ENCODE measurements at places on chromosomes 6 and 20.

DNA sequence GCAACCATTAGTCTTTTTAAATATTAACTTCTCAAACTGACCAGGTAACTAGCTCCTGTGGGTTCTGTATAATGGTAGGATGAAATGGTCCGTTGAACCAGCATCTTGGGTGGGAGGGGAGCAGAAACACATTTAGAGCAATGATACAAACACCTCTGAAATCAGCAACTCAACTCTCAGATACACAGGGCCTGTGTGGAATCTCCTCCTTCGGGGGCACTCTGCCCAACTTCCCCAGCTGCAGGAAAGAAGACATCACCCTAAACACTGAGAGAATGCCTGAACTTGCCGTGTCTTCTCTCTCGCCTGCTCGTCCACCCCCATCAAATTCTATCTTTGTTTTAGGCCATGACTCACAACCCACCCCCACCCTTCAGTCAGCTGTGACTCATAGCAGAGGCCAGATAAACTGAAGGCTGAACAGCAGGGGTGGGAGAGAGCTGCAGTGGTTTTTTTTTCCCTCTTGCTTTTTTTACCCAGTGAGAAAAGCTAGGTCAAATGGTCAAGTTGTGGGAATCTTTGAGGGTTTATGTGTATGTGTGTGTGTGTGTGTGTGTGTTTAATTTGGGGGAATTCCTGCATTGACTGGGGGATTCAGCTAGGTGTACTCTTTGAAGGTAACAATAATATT, 593.4 kb upstream of the JAG1 start:
- no peak for DNase-seq

DNA sequence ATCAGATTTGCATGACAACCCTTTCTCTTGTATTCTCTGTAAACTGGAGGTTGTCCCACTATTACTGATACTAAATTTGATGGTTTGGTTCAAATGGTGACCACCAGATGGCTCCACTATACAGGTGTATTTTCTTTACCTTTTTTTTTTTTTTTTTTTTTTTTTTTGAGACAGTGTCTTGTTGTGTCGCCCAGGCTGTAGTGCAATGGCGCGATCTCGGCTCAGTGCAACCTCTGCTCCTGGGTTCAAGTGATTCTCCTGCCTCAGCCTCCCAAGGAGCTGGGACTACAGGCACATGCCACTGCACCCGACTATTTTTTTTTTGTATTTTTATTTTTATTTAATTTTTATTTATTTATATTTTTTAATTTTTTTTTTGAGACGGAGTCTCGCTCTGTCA, 6.6 kb upstream of the WTAP start:
- DNase-seq, result no peak

DNA sequence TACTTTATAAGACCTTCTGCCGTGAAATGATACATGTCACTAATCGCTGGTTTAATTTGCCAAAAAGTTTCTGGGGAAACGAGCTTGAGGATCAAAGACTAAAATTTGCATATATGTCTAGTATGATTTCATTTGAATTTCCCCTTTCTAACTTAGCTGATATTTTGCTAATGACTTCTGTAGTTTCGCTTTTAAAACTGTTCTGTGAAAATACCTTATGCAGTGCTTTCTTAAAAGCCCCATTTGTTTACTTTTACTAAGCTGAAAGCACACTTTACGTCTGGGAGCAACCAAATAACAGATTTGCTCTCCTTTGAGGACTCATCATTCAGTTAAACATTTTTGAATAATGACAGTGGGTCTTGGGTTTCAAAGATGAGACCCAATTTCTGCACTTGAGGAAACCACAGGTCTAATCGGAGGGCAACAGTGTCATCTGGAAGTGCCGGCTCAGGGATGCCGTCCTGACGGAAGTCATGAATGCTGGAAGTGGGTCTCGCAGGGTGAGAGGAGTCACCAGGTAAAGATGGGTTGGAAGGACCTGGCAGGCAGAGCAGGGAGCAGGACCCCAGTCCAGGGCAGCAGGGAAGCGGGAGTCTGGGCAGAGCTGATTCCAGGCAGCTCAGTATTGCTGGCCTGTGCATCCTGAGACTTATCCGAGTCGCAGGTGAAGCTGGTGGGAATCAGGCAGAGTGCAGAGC, 33.2 kb downstream of the PLEKHG1 start:
- DNase-seq, result no peak

GRCh38 chr20:15496501-15497039, 1076.7 kb downstream of the KIF16B start:
- no peak for DNase-seq

DNA sequence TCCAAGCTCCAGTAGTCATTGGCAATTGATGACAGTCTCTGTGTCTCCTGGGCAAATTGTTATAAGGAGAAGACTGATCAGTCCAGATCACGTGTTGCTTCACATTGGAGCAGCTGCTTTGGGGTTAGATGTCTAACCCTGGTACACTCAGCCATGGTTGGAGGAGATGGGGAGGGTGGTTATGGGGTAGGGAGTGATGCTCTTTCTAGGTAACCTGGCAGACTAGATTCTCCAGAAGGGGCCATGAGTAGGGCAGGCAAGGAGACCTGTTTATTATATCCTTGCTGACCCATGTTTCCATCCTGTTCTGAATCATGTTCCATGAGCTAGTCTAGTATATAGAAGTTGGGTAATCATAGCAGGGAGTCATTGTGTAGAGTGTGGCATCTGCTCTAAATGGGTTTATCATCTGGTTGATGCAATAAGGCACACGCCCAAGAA, 50.8 kb upstream of the BACH2 start:
- DNase-seq, result no peak

- DNase-seq, result no peak
These were observed 4.6 kb downstream of the MEA1 start for GRCh38 chr6:43009124-43009523.

- DNase-seq, result no peak
These were observed 16.9 kb upstream of the SRSF3 start for GRCh38 chr6:36577301-36577700.

GRCh38 chr6:14454473-14454775, 336.9 kb downstream of the CD83 start:
- no peak for DNase-seq

DNA sequence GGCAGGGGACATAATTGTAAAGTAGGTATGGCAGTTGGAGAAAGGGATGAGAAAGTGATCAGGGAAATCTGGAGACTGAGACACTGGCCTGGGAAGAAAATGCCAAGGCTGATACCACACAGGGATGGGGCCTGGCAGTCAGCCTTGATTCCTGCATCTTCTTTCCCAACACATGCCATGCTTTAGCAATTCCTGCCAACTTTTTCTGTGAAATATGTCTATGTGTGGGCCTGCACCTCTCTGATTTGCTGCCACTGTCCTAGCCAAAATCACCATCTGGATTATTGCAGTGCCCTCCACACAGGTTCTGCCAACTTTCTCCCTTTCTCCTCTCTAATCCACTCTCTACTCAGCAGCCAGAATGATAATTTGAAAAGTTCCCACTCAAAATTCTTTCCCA, 759.8 kb upstream of the CITED2 start:
- DNase-seq, result no peak

- DNase-seq, result no peak
These were observed 76.0 kb downstream of the RSPH3 start for GRCh38 chr6:158923805-158924498.

DNA sequence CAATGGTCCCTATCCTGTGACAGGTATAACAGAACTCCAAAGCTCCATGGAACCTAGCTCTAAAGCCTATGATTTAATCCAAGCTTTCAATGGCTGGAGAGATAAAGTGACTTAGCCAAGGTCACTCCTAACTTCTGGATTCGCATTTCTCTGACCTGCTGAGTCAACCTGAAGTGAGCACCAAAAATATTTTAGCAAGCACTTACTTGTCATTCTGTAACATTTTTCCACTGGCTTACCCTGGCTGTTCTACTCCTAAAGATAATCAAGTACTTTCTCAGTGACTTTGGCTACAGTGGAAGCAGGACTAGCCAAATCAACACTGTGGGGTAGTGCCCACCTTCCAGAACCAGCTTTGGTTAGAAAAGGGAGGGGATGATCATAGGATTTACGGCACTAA, 188.3 kb downstream of the OGFRL1 start:
- no peak for DNase-seq

DNA sequence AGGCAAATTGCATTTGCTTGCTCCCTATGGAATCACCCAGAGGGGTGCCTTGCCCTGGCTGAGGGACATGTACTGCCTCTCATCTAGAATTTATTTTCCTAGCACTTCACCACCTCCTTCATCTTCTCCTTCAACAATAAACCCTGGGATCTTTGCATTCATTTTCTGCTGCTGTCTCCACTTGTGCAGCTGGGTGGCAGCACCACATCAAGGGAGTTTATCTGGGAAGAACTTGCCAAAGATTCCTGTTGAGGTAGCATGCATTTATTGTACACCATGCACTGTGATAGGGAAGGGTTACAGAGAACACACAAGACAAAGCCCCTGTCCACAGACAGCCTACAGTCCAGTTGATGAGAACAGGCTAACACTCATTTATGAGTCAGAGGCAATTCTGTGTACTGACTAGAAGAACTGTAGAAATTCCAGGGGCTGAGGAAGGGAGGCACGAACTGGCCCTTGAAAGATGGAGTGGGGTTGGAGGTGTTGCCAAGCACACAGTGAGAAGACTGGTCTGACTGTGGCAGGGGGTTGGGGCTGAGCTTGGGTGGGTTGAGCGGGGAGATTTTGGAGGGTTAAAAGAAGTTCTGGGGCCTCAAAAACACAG, 17.5 kb downstream of the C20orf173 start:
- DNase-seq, result peak; percentile 57

DNA sequence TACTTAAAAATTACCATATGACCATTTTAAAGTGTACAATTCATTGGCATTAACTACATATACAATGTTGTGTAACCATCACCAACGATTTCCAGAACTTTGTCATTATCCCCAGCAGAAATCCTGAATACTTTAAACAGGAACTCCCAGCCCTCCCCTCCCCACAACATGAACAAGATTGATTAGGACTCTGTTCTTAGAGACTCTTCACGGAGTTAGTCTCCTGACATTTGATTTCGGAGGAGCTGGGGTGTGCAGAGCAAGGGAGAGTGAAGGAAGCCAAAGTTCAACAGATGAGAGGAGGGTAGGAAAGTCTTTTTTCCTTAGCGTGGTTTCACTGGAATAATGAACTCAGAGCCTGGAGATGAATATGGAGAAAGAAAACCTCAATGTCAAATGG, 17.2 kb upstream of the QKI start:
- DNase-seq, result no peak

DNA sequence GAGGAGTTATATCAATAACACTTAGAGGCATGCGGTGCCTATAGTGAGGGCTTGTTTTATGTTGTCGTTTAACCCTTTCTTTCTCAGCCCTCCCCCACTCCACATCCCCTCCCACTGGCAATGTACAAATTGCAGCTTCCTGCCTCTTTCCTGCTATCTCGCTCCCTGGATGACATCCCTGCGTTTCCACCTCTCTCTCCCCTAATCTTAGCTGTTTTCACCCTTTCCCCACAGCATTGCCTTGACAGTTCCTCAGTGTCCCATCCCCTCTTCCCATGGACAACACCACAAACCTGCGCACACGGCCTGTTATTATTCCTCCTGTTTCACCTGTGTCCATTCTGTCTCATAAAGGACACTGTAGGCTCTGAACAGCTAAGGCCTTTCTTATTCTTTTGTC, 34.5 kb downstream of the MYB start:
- DNase-seq, result no peak

GRCh38 chr6:151974061-151974617, 166.7 kb downstream of the ESR1 start:
- no peak for DNase-seq

- no peak for DNase-seq
These were observed 29.2 kb downstream of the B4GALT5 start for GRCh38 chr20:49684335-49684997.

- DNase-seq, result no peak
These were observed 1.7 kb downstream of the UBE2V1 start for GRCh38 chr20:50111120-50111828.

DNA sequence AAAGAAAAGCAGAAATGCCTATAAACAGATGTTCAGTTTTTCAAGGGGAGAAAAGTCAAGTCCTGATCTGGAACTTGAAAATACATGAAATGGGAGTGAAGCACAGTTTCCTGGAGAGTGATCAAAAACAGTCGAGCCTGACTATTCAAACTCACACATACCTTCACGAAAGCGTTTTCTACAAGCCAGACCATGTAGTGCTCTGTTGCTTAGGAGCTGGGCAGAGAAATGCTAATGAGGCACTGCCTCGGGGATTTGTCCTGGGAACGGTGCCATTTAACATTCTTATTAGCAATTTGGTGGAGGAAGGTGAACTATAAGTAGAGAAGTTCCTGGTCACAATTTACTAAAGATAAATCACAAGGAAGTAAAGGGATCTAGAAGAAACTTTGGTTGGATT, 5.9 kb downstream of the NHSL1 start:
- DNase-seq, result no peak

DNA sequence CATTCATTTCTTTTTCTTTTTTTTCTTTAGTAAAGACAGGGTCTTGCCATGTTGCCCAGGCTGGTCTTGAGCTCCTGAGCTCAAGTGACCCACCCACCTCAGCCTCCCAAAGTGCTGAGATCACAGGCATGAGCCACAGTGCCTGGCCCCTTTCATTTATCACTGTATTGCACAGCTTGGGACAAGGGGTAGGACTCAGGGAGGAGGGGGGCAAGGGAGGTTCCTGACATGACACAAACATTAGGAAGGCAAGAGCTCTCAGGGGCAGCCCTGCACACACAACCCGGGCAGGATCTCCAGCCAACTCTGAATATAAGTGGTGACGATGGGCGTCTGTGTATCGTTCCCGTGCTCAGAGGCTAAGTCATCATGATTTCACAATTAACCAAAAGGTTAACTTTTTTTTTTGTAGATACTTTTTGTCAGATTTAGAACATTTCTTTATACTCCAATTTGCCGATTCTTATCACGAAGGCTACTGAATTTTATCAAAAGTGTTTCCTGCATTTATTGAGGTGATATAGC, 19.9 kb downstream of the SLC2A4RG start:
- no peak for DNase-seq

DNA sequence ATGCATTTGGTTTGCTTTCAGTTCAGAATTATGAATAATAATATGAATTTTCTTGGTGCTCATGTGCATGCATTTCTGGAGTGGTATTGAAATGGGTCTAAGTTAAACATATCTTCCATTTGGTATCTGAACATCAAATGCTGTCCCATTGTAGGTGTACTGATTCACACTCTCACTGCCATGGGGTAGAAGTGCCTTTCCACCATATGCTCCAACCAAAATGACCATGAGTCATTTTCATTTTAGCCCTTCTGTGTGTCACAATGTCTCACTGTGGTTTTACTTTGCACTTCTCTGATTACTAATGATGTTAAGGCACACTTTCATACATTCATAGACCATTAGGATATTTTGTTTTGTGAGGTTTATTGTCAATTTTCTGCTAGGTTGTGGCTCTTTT, 211.9 kb downstream of the HAO1 start:
- no peak for DNase-seq

- DNase-seq, result no peak
These were observed 22.1 kb upstream of the ZNF318 start for GRCh38 chr6:43391440-43392031.

DNA sequence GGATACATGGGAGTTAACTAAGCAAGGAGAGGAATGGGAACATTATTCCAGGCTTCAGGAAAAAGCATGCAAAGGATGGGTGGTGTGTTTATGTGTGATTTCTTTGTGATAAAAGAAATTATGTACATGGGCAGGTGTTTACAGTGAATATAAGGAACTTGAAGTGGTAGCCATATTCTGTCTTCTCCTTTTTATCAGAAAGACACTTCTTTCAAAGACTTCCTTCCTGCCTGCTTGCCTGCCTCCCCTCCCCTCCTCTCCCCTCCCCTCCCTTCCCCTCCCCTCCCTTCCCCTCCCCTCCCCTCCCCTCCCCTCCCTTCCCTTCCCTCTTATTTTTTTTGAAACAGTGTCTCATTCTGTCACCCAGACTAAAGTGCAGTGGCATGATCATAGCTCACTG, 14.4 kb downstream of the CYB5R4 start:
- no peak for DNase-seq

- no peak for DNase-seq
These were observed 152.4 kb downstream of the SOBP start for GRCh38 chr6:107642095-107642860.

Measured in frontal cortex (tissue), 4 donors.